ENCODE measurements at places on chromosomes 11 and 22.

DNA sequence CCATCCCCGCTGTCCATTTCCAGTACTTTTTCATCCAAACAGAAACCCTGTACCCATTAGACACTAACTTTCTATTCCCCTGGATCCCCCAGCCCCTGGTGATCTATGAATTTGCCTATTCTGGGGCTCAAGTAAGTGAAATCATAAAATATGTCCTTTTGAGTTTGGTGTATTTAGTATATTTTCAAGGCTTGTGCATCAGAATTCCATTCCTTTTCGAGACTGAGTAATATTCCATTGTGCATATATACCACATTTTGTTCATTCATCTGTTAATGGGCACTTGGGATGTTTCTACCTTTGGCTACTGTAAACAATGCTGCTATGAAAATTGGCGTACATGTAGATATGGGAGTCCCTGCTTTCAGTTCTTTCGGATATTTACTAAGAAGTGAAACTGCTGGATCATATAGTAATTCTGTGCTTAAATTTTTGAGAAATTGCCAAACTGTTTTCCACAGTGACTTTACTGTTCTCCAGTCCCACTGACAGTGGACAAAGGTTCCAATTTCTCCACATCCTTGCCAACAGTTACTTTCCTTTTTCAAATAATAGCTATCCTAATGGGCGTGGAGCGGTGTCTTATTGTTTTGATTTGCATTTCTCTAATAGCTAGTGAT, 16.1 kb downstream of the APLP2 start:
- DNase-seq: no peak

GRCh38 chr11:30984442-30984816, 385.1 kb downstream of the DCDC1 start:
- no peak for DNase-seq

GRCh38 chr11:92828556-92828955, 140.9 kb upstream of the MTNR1B start:
- DNase-seq: no peak

DNA sequence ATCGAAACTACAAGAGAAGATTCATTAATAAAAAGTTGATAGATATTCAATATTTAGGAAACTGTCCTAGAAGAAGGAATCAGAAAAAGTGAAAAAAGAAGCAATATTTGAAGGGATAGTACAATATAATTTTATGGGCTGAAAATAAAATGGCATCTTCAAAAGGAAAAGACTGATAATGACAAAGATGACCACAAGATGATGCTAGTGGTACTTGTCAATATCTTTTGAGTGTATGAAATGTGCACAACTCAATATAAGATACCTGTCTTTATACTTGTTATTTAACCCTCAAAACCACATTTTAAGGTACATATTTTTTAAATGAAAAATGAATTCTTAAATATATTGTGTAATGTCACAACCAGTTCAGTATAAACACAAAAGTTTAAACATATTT, 1059.6 kb upstream of the RAG2 start:
- no peak for DNase-seq

DNA sequence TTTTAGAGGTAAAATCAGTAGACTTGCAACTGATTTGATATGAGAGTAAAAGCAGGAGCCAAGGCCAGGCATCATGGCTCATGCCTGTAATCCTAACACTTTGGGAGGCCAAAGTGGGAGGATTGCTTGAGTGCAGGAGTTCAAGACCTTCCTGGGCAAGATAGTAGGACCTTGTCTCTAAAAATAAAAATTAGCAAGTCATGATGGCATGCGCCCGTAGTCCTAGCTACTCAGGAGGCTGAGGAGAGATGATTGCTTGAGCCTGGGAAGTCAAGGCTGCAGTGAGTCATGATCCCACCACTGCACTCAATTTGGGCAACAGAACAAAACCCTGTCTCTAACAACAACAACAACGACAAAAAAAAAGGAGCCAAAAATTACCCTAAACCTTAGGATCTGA, 13.5 kb downstream of the SGSM3 start:
- peak; percentile 61 for DNase-seq

GRCh38 chr11:87366763-87367405, 329.1 kb downstream of the TMEM135 start:
- DNase-seq: no peak

DNA sequence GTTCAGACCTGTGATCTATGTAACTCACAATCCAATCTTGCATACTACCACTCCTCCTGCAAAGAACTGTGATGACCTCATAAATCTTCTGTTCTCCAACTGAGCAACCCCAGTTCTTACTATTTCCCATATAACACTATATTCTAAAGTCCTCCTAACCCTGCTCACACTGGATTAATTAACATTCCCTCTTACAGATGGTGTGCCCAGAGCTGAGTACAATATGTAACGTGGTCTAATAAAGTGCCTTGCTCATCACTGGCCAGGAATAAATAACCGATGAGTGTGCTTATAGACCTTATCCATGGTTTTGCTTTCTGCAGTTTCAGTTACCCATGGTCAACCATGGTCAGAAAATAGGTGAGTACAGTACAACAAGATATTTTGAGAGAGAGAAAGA, 28.6 kb downstream of the PRCP start:
- DNase-seq: no peak

DNA sequence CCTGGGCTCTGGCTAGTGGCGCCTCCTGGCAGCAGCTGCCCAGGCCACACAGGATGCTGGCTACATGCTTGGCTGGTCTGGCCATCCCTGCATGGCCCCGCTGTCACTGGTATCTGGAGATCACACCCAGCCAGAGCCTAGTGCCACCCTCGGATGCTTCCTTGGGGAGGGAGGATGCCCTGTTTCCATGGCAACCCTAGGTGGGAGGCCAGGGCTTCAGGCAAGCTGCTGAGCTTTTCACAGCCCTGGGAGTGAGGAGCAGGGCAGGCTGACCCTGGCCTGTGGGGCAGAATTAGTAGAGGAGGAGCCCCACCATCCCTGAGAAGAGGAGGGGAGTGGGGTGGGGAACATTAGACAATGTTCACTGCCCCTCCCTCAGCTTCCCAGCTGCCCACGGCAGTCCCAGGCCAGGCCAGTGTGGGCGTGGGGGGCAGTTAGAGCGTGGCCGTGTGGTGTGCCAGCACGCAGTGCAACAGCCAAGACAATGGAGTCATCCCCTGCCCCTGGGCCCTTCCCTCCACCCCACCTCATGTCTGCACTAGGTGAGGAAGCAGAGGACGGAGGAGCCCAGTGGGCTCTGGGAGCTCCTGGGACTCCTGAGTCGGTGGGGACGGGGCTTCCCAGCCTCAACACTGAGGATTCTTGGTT, 50.4 kb downstream of the PARVB start:
- no peak for DNase-seq

DNA sequence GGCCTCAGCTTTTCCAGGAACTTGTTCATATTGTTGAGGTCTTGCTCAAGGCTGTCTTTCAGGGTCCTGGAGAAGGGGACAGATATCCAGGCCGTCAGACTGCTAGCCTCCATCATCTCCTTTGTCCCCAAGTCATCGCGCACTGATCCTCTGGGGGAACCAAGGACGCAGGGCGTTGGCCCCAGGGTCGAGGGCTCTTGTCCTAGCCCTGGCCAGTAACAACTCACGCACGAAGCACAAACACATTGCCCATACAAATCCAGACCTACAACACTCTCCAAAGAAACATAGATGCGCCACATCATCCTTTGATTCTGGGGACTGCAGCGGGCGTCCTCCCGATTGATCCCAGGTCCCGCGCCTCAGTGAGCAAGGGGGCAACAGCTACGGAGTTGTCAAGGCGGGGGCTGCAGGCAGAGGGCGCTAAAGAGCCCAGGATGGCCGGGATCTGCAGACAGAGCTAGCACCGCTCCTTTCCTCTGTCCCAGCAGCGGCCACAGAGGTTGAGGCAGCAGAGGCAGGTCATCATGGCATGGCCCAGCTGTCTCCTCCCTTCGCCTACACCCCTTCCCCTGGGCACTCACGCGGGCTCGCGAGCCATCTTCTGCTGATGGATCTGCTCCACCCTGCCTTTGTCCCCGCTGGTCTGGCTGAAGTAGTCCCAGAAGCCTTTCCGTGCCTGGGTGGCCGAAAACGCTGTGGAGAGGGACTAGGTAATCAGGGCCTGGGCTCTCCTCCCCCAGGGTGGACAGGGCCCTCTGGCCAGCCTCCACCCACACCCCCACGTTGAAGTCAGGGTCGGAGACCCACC, 472 bp downstream of the APOA5 start:
- DNase-seq: no peak

GRCh38 chr11:110096496-110096895, 3.3 kb downstream of the ZC3H12C start:
- no peak for DNase-seq

DNA sequence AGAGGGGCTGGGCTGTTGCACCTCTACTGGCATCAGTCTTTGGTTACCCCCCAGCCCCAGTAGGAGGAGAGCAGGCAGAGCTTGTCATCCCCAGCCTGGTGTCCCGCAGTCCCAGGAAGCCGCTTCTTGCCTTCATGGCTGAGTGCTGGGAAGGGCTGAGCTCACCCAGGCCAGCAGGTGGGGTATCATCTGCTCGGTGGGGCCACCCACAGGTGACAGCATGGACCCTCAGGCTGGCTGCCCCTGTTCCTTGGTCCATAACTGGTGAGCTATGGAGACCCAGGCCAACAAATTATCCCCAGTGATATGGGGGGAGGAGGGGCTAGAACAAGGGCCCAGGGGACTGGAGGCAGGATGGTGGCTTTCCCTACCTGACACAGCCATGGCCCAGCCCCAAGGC, 6.5 kb upstream of the RHOD start:
- no peak for DNase-seq

DNA sequence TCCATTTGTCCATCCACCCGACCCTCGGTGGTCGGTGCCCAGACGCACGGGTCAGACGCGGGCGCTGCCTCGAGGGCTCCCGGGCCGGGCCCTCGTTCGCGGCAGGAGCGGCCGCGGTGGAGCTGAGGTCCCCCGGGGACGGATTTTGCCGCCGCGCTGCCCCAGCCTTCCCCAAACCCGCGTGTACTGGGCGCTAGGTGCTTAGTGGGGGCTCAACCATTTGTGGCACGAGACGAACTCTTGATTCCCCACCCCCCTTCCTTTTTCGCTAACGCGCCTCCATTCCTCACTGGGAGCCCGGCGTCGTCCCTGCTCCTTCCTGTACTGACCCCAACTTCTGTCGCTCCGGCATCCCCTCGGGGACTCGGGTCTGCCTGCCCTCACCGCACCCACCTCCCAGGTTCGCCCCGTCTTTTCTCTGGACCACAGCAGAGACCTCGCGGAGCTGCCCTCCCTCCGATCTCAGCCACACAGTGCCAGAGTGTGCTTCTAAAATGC, 789 bp upstream of the CBX7 start:
- no peak for DNase-seq

GRCh38 chr11:57480409-57481137, 20.2 kb downstream of the RTN4RL2 start:
- DNase-seq: no peak

DNA sequence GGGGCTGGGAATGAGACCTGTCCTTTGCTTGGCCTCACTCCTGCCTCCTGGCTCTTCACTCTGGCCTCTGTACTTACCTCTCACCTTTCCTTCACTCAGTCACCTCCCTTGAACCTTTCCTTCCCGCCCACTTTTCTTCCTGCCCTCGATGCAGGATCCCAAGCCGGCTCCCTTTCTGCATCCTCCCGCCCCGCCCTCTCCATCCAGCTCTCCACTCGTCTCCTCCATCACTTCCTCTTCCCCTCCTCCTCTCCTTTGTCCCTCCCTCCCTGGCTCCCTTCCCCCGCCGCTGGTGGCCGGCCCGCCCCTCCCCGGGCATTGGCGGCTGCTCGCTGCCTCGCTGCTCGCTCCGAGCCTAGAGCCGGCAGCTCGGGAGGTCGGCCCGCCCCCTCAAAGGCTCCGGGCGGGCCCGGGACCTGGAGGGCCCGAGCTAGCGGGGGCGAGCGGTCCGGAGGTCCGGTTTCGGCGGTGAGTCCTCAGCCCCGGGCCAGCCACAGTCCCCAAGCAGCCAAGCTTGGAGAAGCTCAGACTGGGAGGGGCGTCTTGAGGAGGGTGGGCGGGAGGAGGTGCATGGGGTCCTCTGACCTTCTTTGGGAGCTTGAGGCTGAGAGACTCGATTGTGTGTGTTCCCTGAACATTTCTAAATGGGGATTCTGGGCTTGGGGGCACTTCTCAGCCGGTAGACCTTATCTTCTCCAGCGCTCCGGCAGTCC, 13.8 kb downstream of the PHLDB1 start:
- no peak for DNase-seq

DNA sequence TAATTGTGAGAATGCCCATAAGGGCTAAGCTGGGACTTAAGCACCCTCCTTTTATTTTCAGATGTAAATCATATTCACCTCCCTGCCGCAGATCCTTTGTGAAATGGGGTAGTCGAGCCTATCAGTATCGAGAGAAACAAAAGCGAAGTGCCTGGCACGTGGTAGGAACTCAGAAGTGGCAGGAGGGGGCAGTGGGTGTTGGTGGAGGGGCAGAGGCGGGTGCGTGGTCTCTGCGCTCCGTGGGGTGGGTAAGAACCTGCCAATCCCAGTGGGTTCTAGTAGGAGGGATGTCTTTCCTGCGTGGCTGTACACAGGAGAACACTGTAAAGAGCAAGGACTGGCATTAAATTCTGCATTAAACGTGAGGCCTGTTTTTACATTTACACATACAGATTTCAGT, 21.8 kb upstream of the PARVB start:
- DNase-seq: no peak

DNA sequence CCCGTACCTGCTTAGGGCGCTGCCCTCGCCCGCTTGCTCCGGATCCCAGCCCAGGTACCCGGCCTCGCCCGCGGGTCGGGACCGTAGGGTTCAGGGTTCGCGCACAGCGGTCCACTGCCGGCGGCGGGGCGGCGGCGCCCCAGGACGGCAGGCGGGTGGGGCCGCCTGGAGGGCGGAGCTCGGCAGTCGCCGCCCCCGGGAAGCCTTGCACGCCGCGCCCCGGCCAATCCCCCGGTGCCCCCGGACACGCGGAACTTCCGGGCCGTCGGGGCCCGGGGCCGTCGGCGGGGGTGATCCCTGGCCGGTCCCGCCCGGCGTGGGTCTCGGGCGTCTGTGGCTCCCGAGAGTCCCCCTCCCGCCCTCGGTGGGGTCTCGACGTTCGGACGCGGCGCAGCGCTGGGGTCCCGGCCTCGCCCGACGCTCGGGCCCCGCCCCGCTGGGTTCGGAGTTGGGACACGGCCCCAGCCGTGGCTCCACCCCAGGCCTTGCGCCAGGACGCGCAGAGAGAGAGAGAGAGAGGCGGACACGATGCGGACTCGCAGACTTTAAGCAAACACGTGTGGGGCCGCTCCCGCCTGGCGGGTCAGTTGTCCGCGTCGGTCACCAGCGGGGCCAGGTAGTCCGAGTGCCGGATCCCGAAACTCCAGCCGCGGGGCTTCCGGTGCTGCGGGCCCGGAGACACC, at the start of gene TYMP:
TSS of gene TYMP (minus strand) at position 116 of the 683 bp plus-strand sequence. CDS start 303 bp downstream, outside the sequence.
- no peak for DNase-seq

DNA sequence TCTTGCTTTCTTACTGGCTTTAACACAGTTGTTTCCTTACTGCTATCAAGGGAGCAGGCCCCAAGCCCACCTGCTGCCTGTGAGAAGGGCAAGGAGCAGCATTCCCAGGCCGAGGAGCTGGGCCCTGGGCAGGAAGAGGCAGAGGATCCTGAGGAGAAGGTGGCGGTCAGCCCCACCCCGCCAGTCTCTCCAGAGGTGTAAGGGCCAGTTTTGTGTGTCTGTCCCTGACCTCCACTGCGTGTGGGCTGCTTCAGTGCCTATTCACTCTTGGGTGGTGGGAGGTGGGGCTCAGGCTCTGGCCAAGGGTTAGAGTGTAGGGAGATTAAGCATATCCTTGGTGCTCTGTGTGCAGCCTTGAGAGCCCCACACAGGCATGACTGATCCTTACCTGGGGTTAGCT, 55.1 kb downstream of the CEP164 start:
- no peak for DNase-seq

Data from GM04503 (cell line).